T-cell (primary cell): ENCODE measurements at places on chromosomes 7 and 10. TPM values are rescaled to one million over a fixed set of nuclear protein-coding genes. Genes with fewer than 3 reads are reported as not detected.

Gene ZMIZ1
- 25.9 TPM for total RNA-seq

Gene TBX20
- 0.19 TPM for total RNA-seq

Gene POU6F2
- not detected for total RNA-seq

Gene LRRC27
- total RNA-seq, result 7.0 TPM

DNA sequence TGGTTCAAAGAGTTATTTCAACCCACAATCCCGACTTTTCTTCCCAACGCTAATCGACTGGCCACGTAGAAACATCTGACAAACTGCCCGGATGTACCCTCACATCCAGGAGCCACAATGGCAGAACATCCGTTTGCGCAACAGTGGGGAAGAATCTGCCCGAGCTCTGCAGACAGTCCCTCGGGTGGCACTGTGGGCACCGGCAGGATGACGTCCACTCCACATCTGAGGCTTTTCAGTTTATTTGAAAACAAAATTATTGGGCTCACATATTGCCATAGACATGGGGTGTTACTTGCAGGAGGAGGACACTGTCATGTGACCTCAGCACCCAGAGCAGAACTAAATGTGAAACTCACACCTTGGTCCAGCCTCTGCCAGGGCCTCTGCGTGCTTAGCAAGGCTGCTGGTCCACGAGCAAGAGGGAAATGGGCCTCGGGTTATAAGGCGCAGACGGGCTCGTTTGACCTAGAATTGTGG lies 84.1 kb downstream of the MKI67 start:
- peak overlapping the region; percentile 39 for H3K27ac ChIP-seq
- no peak for DNase-seq
- H3K27me3 ChIP-seq, result no peaks in the 10 kb centered on the region
- H3K36me3 ChIP-seq, result no peaks in the 10 kb centered on the region

GRCh38 chr10:117805139-117805538 lies 241.6 kb downstream of the RAB11FIP2 start:
- H3K4me1 ChIP-seq, result no peaks in the 10 kb centered on the region
- no peaks in the 10 kb centered on the region for H3K36me3 ChIP-seq
- no peak overlapping the region for H3K4me3 ChIP-seq

DNA sequence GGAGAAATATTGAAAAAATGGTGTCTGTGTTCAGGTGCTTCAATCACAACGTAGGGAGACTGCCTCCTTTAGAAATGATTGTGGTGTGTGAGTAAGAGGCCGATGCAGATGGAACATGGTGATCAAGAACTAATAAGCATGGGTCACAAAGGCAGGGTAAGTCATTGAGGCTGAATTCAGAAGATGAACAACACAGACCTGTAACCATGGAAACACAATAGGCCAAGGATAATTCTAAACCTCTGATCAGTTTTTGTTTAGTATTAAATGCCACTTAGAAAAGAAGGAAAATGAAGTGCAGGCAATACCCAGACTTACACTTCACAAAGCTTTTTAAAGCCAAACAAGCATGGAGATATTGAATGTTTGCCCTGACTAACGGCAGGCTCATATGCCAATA lies 32.8 kb upstream of the TAS2R16 start:
- no peaks in the 10 kb centered on the region for H3K27me3 ChIP-seq
- no peak for DNase-seq
- no peaks in the 10 kb centered on the region for H3K4me1 ChIP-seq
- H3K27ac ChIP-seq, result no peak overlapping the region

GRCh38 chr7:27303026-27303425 lies 60.4 kb downstream of the EVX1 start:
- H3K27ac ChIP-seq, result no peak overlapping the region
- H3K4me3 ChIP-seq, result no peak overlapping the region
- no peaks in the 10 kb centered on the region for H3K4me1 ChIP-seq
- no peak for DNase-seq

- no peaks in the 10 kb centered on the region for H3K4me1 ChIP-seq
- peaks cover 12% of the 10 kb centered on the region for H3K36me3 ChIP-seq
- no peak overlapping the region for H3K27ac ChIP-seq
- DNase-seq, result no peak
- no peak overlapping the region for H3K4me3 ChIP-seq
These were observed 214.8 kb upstream of the PLXNA4 start for GRCh38 chr7:132791036-132791435.

GRCh38 chr7:11726001-11726793 lies 105.8 kb downstream of the THSD7A start:
- no peaks in the 10 kb centered on the region for H3K4me1 ChIP-seq
- H3K36me3 ChIP-seq, result no peaks in the 10 kb centered on the region
- no peak overlapping the region for H3K27ac ChIP-seq
- no peaks in the 10 kb centered on the region for H3K27me3 ChIP-seq
- no peak overlapping the region for H3K4me3 ChIP-seq
- DNase-seq, result no peak

DNA sequence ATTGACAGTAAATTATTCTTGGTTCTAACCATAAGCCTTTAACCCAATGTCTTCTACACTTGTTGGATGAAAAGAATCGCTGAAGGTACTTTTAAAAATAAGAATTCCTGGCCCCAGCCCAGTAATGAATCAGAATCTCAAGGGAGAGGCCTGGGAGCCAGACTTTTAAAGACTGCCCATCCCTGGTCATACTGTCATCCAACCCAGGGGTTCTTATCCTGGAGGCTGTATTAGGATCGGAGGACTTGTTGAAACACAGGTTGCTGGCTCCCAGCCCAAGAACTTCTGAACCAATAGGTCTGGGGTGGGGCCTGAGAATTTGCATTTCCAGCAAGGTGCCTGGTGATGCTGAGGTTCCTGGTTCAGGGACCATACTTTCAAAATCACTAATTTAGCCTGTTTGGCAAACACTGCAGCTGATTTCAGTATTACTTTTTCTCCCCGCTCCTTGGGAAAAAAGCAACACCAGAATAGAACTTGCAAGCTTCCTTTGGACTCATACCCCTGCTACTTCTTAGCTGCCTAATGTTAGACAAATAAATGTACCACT lies 79.5 kb upstream of the FAM133B start:
- no peaks in the 10 kb centered on the region for H3K4me1 ChIP-seq
- H3K27ac ChIP-seq, result no peak overlapping the region
- DNase-seq, result no peak
- H3K36me3 ChIP-seq, result peaks cover 11% of the 10 kb centered on the region
- no peak overlapping the region for H3K4me3 ChIP-seq
